AG04450 (cell line): ENCODE measurements at places on chromosomes 16 and 17.
A peak's percentile ranks its signal among the peaks of the same experiment; 100 is the strongest.

DNA sequence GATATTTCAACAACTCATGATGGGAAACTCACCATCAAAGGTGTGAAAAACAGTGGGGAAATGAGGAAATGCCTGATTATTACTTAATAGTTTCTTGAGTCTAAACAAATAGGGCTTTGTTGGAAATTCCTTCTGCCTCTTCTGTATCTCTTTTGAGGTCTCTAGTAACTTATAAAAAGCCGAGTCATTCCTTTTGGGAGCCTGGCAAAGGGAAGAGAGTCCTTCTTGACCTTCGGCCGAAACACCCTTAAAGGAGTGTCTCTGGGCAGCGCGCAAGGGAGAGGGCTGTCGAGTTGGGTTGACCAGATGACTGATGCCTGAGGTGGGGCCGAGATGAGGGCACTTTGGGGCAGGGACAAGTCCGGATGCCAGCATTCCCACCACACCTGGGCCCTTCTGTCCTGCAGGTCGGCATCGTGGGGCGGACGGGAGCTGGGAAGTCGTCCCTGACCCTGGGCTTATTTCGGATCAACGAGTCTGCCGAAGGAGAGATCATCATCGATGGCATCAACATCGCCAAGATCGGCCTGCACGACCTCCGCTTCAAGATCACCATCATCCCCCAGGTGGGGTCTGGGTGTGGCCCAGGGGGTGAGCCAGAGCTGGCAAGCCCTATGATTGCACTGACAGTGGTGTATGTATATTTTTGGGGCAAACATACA lies 89.2 kb downstream of the ABCC6 start:
- DNase-seq = no peak

DNA sequence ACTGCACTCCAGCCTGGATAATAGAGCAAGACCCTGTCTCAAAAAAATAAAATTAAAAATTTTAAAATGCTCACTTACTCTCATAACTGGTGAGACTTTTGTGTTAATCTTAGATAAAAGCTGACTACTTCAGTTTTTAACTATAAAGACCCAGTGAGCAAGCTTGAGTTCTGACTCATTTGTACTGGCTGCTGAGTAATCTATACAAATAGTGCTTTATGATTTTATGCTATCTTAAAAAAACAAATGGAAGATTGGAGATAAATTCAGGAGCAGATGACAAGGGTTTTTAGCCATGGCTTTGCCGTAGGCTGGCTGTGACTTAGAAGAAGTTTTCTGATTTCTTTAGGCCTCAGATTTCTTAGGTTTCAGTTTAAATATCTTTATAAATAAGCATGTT lies 30.5 kb downstream of the SNTB2 start:
- peak; percentile 37 for DNase-seq

- no peak for DNase-seq
These were observed 128.3 kb downstream of the ZNF423 start for GRCh38 chr16:49727611-49728010.

GRCh38 chr17:40101367-40102210 lies 1.2 kb upstream of the NR1D1 start:
- DNase-seq = no peak

GRCh38 chr16:57476546-57477410 lies 9.5 kb downstream of the DOK4 start:
- DNase-seq = no peak

- DNase-seq = no peak
These were observed 32.9 kb downstream of the ABHD15 start for GRCh38 chr17:29533976-29534375.

DNA sequence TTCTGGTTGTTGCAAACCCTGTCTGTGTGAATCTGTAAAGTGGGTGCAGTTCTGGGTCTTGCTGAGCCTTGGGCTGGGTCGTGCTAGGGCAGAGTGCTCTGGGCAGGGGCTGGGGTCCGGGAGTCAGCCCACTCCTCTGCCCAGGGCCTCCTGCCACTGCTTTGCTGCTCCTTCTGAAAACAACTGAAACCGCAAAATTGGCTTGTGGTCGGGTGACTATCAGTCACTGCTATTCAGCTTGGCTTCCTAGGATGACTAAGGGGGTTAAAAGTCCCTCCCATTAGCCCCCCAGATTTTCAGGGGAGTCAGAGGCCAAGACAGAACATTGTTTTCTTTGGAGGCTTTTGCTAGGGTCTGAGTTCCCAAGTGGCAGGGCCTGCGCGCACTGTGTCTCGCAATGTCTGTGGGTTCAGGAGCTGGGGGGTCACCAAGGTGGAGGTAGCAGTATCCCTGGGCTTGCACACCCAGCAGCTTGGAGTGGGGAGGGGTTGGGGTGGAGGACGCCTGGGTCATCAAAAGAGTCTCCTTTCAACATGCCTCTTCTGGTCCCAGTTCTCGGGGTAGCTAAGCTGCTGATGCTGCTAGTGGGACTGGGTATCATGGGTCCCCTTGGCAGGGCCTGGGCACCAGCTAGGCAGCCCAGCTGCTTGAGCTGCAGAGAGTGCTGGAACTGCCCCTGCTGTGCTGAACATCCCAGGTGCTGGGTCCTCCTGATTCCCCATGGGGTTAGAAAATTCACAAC lies 13.5 kb upstream of the TBX21 start:
- DNase-seq = peak; percentile 18

DNA sequence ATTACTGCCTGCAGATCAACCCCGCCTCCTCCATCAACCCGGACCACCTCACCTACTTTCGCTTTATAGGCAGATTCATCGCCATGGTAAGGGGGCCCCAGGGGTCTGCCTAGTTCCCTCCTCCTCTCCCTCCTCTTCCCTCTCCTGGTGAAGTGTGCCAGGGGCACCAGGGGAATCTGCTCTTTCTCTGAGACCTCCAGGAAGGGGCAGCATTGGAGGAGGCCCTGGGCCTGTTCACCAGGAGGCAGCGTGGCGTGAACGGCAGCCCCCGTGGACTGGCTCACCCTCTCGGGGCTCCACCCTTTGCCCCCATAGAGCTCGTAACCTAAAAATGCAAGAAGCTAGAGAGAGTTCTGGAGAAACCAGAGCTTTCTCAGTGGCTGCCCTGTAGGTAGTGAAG lies 17.1 kb upstream of the CLEC18A start:
- no peak for DNase-seq

DNA sequence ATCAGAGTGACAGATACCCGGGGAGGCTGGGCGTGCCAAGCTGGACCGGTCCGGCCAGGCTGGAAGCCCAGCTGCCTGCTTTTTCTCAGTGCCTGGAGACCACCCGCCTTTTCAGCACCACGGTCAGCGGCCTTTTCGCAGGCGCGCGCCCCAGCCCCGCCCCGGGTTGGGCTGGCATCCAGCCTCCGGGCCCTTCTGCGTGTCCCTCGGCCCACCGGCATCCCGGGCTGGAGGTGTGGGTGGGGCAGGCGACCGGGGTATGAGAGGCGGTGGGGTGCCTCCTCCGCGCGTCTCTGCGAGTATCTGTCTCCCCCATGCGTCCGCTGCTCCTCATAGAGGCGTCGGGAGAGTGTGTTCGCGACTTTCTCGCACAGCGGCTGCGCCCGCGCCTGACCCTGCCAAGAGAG lies 102.5 kb downstream of the MRM1 start:
- no peak for DNase-seq

GRCh38 chr16:89093602-89094251 lies at the start of gene ACSF3:
ACSF3 (plus strand) TSS chr16:89093852; CDS start chr16:89100682, 6,830 bp downstream.
- no peak for DNase-seq

DNA sequence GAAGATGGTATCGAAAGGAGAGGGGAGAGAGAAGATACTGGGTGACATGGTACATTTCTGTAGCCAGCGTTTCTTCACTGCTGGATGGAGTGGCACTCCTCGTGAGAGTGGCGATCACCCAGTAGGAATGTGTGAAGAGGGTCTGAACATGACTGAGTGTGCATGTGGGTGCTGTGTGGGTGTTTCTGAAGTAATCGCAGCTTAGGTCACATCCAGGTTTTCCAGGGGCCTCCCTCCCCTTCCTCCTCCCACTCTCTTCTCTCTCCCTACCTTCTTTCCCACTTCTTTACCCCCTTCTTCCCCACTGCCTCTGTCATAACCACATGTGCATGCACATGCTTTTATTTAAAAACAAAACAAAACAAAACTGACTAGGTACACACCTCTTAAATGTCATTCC lies 1.8 kb downstream of the CLEC3A start:
- DNase-seq = no peak

GRCh38 chr17:11840831-11841230 lies 156.4 kb downstream of the ZNF18 start:
- no peak for DNase-seq

DNA sequence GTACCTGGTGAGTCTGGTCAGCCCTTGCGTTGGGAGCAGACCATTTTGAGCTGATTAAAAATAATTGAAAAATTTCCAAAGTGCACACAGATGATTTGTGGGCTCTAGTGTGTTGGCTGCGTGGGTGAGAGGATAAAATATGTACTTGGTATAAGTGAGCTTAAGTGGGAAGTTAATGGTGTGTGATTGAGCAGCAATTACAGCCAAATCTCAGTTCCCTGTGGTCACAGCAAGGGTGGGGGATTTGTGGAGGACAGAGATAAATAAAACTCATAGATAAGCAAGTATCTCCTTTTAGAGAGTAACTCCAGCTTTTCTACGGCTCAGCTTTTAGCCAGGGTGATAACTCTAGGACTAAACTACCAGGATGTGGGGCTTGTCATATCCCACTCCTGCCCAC lies 390.4 kb downstream of the UTP18 start:
- DNase-seq = no peak

DNA sequence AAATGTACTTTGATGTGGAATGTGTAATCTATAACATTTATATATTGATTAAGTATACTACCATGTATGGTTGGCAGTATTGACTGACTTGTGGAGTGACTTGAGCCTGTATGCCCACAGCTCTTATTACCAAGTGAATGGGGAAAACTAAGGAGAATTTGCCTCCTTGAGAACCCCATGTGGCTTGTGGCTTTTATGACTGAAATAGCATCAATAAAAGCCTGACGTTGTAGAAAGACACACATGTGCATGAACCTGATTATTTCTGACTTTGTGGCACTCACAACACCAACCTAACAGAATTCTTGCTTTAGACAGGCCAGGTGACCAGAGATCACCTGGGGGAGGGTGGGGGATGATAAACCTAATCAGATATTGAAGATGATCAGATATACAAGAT lies 2.1 kb upstream of the LRRC75A start:
- DNase-seq = no peak

DNA sequence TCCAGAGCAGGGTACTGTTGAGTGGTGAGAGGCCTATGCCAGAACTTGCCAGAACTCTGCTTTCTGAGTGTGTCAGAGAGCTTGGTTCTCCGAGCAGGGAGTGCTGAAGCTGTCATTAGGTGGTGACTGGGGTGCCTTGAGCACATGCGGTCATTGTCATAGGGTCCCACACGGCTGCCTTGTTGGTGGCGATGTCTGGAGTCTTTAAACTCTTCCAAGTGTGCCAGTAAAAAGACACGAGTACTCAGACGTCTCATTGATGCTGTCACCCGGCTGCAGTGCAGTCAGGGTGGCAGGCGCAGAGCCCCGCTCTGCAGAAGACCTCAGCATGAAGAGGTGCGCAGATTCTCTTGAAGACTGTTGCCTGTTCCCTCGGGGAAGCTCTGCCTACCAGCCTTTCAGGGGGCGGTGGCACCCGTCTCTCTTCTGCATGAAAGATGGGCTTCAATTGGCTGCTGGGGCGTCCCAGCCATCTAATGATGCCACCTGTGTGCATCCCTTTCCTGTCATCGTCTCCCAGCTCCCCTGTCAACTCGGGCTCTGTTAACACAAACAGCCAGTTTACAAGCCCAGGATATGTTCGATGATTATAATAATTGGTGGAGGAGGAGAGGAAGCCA lies 58.3 kb downstream of the NKD1 start:
- DNase-seq = no peak

DNA sequence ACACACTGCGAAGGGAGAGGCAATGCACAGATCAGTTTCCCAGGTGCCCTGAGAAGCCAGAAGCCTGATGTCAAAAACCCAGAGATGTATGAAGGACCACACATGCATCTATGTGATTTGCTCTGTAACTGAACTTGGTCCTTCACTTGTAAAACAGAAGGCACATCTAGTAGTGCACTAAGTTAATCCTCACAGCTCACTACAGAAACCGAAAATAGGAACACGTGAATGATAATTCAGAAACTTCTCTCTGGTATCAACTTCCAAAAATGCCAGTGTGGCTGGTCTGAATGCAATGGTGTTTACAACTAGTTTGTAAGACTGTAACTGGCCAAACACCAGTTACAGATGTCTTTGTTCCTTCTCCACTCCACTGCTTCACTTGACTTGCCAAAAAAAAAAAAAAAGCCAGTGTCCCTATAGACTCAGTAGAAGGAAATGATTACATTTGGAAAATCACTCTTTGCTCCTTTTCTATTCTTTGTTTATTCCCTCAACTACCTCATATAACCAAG lies 11.3 kb downstream of the ANKRD40 start:
- no peak for DNase-seq

GRCh38 chr17:27690882-27691281 lies 59.9 kb downstream of the LGALS9 start:
- no peak for DNase-seq

DNA sequence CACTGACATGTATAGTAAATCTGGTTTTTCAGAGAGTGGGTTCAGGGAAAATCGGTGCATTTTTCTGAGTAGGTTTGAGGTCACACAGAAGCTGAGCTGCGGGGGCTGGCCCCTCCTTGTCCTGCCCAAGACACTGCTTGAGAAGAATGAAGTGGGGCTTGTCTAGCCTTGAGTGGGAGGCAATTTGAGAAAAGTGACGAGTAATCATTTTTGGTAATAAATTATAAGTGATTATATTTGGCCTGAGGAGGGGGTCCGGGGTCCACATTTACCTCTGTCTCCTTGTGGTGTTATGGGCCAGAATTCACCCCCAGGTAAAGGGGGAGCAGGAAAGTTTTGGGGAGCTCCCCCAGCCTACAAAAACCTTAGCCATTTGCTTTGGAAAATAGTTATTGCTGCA lies 28.1 kb downstream of the WFDC1 start:
- DNase-seq = no peak

DNA sequence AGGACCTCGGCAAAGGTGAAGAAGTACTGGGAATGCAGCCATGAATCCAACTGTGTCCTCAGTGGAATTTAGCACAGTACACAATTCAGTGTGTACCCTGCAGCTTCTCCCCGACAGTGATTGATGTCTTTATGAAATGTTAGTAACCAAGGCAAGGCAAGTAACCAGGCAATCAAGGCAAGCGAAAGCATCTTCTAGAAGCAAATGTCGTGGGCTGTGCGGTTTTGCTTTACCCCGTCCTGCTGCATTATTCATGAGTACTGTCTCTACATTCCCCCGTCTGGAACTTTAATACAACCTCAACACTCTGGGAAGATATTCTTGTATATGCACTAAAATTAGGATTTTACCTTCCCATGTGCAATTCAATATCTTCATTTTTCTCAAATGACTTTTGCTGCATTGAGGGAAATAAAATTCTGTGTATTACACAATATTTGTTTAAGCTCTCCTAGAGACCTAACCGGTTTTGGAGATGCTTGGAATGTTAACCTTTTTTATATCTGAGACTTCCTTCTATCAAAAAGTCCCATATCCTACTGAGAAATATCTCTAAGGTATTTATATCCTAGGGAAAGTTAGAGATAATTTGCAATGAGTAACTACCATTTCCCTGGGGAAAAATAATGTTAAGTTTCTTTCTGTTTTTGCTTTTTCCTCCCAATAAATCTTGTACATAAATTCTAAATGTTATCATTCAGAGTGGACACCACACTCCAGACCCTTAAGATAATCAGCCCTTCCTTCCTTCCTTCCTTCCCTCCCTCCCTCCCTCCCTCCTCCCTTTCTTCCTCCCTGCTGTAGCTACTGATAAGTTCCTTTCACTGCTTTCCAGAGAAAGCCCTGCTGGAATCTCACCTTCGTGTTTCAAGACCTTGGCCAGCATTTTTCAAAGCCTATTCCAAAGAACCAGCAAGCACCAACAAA lies 51.9 kb upstream of the ADORA2B start:
- no peak for DNase-seq
